ENCODE measurements at places on chromosomes 4 and X.

- no peak for DNase-seq
These were observed 6.9 kb upstream of the BBS7 start for GRCh38 chr4:121877041-121877773.

DNA sequence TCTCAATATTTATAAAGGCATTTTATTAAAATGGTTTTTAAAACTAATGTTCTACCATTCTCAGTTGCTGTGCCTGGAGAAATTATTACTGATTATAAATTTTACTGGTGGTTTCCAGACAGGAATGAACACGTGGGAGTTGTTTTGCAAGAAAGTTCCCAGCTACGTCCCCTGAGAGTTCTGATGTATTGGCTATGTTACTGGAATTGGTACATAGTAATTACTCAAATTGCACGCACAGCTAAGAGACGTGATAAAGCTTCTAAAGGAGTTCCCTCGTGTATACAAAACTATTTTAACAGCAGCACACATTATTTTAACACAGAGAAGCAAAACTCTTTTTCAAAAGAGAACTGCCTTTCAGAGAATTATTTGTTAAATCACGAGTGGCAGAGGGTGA, 292.2 kb downstream of the NLGN4X start:
- DNase-seq: no peak

DNA sequence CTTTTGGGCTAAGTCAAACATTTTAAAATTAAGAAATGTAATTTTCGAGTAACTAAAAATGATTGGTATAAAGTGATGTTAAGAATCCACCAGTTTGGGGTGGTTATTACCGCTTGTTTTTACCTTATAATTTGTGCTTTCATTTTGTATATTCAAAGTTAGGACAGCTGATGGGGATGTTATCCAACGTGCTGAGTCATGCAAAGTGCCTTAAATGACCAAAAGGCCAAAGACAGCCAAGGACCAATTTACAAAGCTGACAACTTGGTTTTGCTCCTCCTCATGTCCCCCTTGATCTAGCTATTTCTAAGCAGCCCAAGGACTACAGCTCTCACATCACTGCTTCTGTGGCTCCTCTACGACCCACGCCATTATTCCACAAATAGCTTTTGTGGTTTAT, 181.4 kb upstream of the PCDH7 start:
- no peak for DNase-seq

DNA sequence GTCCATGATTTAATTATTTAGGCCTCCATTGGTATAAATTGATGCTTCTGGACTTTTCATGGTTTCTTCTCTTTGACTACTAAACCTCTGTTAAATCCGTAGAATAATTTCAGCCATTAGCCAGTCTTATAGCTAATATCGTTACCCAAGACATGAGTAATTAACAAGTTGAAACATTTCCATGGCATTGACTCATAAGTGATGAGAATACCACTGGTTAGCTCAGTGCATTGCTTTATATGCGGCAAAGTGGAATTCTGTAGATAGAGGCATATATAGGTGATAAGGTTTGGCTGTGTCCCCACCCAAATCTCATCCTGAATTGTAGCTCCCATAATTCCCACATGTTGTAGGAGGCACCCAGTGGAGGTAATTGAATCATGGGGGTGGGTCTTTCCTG, 80.6 kb downstream of the VCX2 start:
- no peak for DNase-seq

DNA sequence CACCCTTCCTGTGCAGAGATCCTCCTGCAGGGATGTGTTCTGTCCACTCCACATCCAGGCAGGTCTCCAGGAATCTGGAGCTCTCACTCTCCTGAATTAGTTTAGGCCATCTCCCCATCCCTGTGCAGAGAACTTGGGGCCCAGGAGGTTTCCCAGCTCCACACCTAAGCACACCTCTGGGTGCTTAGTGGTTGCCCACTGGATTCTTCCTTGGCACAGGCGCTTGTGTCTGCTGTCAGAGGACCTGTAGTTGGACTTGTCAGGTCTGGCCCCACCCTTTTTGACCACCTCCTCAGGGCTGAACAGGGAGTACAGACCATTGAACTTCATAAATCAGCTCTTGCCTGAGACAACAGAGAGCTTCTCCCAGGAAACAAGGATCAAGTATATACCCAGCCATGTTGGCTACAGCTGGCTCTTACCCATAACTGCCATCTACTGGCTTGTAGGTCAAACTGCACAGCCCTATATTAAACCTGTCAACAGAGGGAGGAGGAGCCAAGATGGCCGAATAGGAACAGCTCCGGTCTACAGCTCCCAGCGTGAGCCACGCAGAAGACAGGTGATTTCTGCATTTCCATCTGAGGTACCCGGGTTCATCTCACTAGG, 275.5 kb downstream of the PPARGC1A start:
- no peak for DNase-seq

GRCh38 chrX:75421688-75422230, 101.1 kb downstream of the ZDHHC15 start:
- no peak for DNase-seq

GRCh38 chr4:154854362-154854761, 73.3 kb downstream of the RBM46 start:
- no peak for DNase-seq

DNA sequence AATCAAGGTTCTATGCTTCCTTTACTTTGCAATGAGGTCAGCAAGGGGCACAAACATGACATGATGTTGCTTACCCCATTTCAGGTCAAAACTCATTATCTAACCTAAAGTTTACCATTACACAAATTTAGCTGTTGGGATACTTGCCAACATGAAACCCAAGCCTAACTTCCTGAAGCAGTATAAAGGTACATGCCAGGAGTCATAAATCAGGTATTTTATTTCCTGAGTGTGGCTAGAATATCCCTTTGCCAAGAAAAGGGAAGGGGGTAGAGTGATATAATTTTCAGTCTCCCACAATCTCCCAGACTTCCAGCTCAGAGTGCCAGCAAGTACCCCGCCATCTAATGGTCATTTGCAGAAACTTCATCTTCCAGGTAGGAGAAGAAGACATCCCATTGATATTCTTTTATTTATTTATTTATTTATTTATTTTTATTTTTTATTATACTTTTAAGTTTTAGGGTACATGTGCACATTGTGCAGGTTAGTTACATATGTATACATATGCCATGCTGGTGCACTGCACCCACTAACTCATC, 136.6 kb downstream of the NEXMIF start:
- DNase-seq: no peak

DNA sequence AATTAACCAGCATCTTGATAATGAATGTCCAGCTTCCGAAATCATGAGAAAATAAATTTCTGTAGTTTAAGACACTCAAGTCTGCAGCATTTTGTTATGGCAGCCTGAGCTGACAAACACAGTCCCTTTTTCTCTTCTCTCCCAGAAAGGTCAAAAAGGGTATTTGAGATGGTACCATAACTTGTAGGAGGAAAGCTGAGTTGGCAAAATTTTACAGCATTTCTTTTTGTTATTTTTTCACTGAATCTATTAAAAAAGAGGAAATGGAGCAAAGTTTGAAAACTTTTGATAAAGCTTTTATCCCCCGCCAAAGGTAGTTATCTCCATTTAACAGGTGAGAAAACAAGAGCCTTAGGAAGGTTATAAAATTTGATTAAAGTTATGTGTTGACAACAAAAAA, 367.6 kb upstream of the TECRL start:
- no peak for DNase-seq

DNA sequence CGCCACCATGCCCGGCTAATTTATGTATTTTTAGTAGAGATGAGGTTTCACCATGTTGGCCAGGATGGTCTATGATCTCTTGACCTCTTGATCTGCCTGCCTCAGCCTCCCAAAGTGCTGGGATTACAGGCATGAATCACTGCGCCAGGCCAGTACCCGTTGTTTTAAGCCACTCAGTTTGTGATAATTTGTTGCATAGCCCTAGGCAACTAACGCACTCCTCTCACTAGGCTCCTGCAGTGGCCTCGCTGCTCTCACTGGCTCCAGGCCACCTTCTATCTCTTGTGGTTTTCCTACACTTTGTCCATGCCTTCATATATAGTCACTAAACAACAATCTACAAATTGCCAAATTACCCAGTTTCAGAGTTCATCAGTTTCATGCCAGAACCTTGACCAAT, 58.1 kb downstream of the DCHS2 start:
- no peak for DNase-seq

DNA sequence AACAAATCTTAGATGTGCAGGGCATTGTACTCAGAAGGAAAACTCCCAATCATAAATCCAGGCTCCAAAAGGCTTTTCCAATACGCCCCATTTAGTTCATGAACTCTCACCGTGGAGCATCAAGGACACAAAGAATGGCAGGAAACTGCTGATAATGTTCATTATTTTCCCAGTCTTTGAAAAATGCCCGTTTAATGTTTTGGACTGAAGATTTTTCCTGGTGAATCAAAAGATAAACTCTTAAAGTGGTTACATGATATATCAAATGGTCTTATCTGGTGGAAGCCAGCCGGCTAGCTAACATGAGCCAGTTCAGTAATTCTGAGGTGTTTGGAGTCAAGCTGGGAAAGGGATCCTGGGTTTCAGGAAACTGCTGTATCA, 62.1 kb upstream of the AP1S2 start:
- no peak for DNase-seq

GRCh38 chrX:71938371-71938770, 27.7 kb downstream of the NHSL2 start:
- DNase-seq: no peak

DNA sequence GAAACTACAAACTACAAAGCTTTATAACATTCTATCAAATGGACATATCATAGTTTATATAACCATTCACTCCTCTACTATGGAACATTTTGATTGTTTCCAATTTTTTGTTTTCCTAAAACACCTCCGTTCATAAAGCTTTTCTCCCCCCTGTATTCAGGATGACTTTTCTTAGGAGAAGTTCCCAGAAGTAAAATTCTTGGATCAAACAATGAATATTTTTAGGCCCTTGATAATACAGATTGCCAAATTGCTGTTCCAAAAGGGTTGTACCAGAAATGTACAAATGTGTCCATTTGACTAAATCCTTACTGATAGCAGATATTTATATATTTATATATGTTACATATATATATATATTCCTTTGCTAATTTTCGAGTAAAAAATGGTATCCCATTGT, 77.8 kb downstream of the GPC3 start:
- no peak for DNase-seq

- DNase-seq: no peak
These were observed 570.3 kb downstream of the RAPGEF2 start for GRCh38 chr4:159673221-159673620.

DNA sequence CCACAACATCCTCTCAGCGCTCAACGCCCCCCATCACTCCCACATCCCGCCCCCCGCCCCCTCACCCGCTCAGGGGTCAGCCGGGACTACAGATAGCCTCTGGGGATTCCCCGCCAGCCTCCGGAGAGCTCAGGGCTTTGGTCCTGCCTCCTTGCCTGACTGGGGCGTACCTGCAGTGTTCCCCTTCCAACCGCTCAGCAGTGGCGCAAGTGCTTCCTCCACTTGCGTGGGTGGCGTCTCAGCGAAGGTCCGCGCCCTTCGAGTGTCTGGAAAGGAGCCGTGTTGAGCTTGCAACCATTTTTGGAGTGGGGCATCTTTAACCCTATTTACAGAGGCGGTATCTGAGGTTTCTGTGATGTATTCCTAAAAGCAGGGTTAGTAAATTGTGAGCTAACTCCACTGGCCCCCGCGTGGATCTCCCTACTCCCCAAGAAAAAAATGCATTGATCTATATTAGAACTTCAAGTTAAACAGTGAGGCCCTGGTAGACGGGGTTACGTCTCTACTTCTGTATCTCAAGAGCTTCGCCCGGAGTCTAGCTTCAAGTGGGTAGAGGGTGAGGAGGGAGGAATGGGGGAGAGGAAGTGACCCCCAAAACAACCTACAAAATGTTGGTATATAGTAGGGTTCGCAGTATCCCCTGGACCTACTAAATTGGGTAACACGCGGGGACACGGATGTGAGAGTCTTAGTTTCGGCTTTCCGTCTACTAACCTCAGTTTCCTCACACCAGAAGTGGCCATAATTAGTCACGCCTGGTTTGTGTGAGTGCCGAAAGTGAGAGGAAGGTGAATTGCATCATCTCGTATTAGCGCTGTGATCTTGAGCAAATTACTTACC, 16.1 kb downstream of the NKX3-2 start:
- no peak for DNase-seq

GRCh38 chr4:126530996-126531585, 1101.7 kb upstream of the INTU start:
- no peak for DNase-seq

- no peak for DNase-seq
These were observed 47.8 kb downstream of the SLIT2 start for GRCh38 chr4:20299515-20299914.

GRCh38 chr4:126630230-126630629, 1002.5 kb upstream of the INTU start:
- DNase-seq: no peak

DNA sequence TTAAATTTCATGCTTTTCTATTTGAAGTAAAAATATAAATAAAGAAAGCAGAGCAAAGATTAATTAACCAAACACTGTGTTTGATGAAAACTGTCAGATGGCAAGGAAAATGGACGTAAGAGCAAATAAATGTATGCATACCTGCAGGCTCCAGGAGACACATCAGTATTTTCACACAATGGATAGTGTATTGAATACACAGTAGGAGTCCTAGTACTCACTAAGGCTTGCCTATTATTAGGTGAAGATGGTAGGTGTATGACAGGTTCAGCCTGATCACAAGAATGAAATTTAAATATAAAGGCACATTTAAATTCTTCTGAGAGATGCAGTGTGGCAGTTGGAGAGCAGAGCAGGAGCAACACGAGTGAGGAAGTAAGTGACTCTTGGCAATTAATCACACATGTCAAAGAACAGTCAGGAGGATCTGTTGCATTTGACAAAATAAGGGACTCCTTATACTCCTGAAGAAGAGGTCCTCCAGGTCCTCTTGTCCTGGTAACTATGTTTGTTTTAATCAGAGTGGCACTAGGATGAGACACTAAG, 106.0 kb upstream of the NDST4 start:
- DNase-seq: no peak

- DNase-seq: no peak
These were observed 42.8 kb downstream of the IL13RA1 start for GRCh38 chrX:118770133-118770760.

DNA sequence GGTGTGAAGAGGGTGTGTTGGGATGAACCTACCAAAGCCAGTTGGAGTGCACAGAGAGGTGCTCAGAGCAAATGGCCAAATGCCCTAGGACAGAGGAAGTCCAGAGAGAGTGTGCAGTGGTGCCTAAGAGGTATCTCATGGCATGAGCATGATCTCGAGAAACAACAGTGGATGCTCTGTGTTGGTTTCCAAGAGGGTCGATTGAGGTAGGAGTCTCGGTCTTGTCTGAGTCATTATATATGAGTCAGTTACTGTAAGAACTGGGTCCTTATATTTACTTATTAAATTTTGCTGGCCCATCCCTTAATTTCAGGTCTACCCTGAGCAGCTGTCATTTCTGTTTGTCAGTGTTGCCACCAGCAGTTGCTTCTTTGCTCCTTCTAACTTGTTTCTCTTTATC, 86.6 kb upstream of the TMEM150C start:
- no peak for DNase-seq

- no peak for DNase-seq
These were observed 802 bp downstream of the RFC1 start for GRCh38 chr4:39365360-39365759.

- DNase-seq: no peak
These were observed 2.0 kb upstream of the AP1S2 start for GRCh38 chrX:15856636-15857035.
